ENCODE measurements at places on chromosomes 1 and 21.
A peak's percentile ranks its signal among the peaks of the same experiment; 100 is the strongest.

- DNase-seq, result no peak
These were observed 6.6 kb upstream of the TRAF3IP3 start for GRCh38 chr1:209749205-209749604.

DNA sequence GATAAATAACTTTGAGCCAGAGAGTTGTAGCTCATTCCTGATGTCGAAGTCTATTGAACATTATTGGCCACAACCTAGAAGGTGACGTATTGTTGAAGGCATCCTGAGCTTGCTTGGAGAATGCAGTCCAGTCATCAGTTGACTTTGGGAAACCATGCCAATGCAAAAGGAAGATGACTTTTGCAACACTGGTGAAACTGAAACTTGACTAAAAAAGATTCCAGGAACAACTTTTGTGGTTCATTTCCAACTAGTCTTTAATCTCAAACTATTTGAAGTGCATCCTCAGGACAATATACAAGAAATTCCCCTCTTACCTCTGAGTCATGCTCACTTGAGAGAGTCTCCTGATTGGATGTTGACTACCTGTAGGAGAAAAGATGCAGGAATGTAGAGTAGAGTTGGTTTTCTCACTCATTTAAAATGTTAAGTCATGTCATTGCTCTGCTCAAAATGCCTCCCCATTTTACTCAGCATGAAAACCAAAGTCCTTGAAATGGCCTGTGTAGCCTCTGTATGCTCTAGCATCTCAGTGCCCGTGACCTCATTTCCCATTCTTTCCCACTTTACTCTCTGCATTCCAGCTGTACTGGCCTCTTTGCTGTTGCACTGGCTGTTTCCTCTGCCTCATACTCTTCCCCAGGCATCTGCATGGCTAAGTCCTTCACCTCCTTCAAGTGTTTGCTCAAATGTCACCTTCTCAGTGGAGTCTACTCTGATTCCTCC, 24.4 kb upstream of the LEPR start:
- no peak for DNase-seq

DNA sequence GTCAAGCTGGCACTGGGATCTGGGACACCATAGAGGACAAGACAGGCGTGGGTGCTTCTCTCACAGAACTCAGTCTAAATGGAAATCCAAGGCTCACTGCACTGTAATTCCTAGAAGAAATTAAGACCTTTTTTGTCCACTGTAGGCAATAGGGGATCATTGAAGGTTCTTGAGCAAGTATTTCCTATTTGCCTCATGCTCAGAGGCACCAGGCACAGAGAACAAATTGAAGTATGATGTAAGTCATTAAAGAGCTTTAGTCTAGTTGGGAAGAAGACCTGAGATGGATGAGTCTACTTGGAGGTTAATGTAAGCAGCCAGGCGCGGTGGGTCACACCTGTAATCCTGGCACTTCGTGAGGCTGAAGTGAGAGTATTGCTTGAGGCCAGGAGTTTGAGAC, 34.6 kb downstream of the EIF2D start:
- no peak for DNase-seq

DNA sequence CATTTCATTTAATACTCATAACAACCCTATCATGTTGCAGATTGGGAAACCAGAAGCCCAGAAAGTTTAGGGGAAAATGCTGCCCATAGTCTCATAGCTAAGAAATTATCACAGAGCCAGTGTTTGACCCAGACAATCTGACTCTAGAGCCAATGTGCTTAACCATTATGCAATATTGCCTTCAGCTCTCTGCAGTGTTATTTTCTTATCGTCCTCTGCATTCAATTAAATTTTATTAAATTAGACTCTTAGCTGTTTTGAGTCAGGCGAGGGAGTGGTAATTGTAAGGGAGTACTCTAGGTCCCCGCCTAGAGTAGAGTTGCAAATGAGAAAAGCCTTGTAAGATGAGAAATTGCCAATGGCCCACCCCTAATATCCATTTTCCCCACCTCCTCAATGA, 191.1 kb downstream of the TTLL7 start:
- no peak for DNase-seq

DNA sequence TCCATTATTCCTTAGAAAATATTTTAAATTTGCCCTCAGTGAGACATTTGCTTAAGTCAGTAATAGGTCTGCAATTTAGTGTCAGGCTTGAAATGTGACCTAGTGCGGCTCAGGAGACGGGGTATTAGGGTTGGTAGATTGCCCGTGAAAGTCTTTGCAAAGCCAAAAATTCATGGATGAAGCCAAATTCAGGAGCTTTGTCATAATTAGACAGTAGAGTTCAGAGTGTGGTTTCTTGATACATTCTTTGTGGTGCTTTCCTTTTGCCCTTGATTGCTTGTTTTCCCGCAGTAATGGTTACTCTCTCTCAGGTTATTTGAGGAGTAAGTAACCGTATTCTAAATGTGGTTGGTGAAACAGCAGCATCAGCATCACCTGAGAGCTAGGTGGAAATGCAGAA, 120.7 kb downstream of the RPS6KC1 start:
- no peak for DNase-seq

DNA sequence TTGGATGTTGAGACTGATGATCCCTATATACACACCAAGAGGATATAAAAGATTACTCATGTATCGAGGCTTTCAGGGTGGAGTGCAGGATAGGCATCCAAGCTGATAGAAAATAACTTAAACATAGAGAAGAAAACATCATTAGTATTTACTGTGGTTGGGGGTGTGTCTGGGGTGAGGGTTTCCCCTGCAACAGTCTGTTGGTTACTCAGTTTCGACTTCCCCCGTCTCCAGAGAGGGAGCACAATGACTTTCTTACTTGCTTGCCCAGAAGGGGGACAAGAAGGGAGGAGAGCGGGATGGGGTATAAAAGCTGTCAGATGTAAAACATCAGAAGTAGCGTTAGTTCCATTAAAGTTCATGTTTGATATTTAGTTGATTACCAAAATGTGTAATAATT, 717.4 kb upstream of the ZP4 start:
- DNase-seq, result no peak

DNA sequence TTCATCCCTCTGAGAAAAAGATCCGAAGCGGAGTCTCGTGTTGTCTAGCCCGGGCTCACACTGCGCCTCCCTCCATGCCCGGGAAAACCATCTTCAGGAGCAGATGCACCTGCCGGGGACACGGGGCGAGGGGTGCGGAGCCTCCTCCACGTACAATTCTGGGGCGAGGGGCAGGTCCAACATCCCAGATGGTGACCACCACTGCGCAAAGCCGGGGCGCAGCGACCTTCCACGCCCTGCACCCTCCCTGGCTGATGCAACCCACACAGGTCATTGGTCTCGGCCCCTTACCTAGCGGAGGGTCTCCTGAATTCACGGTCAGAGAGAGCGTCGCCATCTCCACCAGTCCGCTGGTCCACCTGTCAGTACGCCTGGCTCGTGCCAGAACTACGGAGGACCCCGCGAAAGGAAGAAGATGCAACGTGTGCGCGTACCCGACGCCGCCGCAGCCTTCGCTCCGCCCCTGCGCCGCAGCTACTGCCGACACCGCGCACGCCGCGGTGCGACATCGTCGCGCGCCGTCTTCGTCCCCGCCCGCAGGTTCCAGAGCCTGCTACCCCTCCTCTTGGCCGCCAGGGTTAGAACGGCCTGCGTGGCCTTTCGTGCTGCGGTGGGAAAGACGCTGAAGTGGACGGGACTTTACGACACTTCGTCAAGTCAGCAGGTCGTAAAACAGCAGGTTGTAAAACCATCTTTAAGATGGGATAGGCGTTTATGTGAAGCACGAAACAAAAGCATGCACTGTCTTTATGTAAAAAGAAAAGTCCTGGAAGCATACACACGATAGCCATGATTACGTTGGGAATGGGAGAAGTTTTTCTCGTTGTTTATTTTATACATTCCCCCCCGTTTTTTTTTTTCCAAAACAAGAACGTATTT, at the start of gene EPRS1:
TSS of gene EPRS1 (minus strand) at position 454 of the 879 bp plus-strand sequence. CDS start at position 337, 117 bp downstream.
- DNase-seq, result peak; percentile 97

GRCh38 chr21:42807938-42808613, 71.3 kb downstream of the WDR4 start:
- DNase-seq, result no peak
